ENCODE measurements at places on chromosomes 5 and 9.

GRCh38 chr5:122377026-122377425 lies 65.0 kb downstream of the SNCAIP start:
- DNase-seq = no peak

GRCh38 chr5:38045446-38045845 lies 205.6 kb upstream of the GDNF start:
- DNase-seq = no peak

DNA sequence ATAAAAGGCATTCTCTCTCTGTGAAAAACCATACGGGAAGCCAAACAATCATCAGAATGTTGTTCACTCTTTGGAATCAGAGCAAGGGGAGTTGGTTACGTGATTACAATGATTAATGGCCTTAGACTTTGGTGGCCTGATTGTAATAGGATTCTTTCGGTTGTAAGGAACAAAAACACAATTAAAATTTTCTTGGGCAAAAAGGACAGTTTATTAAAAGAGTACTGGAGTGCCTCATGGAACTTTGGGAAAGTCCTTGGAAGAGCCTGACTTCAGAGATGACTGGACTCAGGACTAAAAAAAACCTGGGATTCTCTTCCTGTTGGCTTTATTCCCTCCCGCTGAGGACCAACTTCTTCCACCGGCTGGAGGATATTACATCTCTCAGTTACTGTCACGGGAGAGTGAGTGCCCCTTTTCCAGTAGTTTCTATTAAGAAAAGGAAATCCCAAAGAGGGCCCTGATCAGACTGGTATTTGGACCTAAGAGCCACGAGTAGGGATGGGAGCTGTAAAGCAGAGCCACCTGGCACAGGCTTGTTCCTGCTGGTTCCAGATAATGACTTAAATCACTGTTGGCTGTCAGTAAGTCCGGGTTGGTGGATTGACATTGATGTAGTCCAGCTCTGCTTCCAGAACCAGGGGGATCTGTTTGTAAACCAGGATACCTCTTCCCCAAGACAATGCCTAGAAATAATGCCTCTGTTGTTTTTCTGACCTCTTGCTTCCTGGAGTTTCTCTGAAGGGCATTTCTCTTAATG lies 53.9 kb downstream of the CFAP95 start:
- DNase-seq = peak; percentile 63

DNA sequence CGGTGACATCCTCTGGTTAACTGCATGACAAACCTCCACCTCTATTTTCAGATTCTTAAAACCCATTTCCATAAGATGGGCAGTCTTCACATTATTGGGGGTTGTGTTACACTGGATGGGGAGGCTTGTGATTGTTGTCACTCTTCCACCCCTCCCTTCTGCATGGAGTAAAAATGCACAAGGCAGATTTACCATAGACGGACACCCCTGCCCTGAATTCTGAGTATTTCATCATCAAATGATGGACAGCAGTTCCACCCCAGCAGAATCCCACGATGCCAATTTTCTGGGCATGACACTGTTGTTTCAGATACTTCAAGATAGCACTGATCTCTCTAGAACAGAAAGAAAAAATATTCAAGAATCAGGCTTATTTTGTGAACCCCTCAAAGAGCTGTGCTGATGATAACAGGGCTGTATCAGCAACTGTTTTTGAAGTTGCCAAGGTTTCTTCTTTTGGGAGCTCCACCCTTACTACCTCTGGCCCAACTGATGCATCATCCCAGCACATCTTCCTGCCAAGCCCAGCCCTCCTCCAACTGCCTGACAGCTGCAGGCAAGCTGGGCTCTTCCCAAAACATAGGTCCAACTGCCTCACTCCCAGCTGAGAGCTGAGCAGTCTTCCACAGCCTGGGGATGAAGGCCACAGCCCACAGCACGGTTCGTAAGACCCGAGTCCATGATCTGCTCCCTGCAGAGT lies 21.4 kb downstream of the CMBL start:
- DNase-seq = no peak

GRCh38 chr5:151949701-151950308 lies 25.2 kb upstream of the GLRA1 start:
- DNase-seq = no peak

DNA sequence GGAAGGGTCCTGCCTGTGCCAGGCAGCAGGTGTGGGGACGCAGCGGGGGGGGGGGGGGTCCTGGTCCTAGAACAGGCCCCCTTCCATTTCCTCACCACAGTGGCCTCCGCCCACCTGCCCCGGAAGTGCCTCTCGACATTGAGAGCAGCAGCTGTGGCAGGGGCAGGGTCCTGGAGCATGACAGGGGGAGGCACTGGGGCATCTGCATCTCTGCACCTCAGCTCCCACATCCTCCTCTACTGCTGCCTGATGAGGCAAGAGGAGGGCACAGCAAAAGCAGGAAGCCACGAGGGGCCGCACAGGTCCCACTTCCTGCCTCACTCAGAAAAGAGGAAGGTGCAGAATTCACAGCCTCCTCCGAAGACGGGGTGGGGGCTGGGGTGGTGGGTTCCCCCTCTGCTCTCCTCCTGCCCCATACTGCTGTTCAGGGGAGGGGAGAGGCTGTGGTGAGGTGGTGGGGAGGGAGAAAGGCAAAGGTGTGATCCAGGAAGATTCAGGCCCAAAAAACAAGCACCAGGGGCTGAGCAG lies 14.8 kb downstream of the AKNA start:
- DNase-seq = no peak

DNA sequence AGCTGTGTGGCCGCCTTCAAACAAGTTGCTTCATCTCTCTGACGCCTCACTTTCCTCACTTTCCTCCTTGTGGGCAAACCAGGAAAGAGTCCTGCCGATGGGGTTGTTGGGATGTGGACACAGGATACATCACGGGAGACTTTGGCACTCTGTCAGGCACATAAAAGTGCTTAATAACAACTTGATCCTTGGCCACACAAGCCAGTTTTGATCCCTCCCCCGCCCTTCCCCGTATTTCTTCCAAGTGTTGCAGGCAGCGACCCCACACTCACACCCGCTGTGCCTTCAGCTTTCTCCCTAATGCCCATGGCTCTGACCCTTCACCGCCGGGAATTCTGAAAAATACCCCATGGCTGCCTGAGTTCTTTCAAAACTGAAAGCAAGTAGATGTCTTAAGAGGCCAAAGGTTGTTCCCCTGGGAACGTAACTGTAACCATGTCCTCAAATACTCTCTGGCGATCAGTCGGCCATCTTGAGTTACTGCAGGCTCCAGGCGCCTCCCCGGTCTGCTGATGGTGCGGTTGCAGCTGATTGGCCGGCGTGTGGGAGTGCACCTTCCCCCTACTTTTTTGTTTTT lies 59.8 kb downstream of the ARHGEF37 start:
- no peak for DNase-seq

- peak; percentile 9 for DNase-seq
Observed at GRCh38 chr9:63817622-63818518, 1467.1 kb downstream of the FOXD4L5 start.

- DNase-seq = no peak
Observed at GRCh38 chr5:137624786-137625349, 111.0 kb downstream of the KLHL3 start.

DNA sequence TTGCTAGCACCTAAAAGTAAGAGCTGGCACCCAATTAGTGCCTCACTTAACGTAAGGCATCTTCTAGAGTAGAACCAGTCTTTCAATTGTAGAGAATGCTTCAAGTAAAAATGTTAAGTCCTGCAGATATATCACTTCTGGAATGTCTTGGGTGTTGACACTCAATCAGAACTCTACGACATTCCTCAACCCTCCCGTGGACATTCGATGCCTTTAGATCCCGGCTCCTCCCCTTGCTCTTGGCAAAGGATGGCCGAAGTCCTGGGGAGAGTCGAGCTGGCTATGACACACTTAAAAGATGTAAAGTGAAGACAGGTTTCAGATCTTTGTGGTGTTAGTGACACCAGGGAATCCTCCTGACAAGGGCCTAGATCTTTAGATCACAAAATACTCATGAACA lies 87.5 kb upstream of the ERCC6L2 start:
- DNase-seq = no peak

DNA sequence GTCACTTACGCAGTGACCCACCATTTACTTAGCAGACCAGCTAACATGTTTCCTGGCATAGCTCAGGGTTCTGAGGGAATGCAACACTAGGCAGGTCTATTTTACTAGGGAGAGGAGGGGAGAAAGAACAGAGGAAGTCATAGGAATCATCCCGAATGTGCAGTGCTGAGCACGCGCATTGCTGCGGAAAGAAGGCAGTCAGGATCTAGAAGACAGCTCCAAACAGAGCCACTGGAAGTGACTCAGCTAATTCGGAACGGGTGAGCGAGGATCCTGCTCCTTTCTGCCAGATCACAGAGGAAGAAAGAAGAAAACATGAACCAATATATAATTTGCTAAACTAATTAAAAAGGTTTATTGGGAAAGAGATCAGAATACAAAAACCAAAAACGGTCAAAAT lies 339.8 kb downstream of the EFNA5 start:
- no peak for DNase-seq

- DNase-seq = no peak
Observed at GRCh38 chr5:178119915-178120606, 6.7 kb downstream of the N4BP3 start.

DNA sequence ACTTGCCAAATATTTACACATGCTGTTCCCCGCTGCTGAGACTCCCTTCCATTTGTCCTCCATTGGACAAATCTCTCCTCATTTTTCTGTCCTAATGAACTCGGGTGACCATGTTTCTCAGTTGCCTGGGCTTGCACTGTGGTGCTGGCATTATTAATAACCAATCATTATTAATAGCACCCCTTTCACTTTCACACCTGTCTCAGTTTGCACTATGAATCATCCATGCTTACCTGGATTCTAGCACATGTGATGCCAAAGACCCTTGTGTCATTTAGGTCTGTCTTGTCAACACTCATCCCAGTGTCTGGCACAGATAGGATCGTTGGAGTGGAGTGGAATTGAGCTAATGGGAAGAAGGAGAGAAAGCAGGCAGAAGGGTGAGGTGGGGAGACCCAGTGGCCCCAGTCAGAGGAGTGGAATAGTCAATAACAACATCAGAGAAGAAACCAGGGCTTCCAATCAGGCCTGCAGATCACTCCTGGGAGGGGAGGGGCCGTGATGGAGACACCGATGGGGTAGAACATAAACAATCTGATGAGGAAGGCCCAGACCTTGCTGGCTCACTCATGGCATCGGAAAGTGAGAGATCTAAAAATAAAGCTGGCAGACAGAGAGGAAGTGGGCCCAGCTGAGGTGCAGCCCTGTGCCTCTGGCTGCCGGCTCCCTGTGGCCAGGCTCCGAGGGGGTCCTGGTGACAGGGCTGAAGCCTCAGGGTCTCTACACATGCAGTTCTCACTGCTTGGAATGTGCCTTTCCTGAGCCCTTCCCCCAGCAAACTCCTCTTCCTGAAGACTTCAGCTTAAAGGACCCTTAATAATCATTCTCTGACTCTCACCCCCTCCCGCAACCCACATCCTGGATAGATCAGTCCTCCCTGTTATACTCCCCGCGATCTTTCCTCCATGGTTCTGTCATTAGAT lies 33.5 kb upstream of the CRB2 start:
- no peak for DNase-seq

DNA sequence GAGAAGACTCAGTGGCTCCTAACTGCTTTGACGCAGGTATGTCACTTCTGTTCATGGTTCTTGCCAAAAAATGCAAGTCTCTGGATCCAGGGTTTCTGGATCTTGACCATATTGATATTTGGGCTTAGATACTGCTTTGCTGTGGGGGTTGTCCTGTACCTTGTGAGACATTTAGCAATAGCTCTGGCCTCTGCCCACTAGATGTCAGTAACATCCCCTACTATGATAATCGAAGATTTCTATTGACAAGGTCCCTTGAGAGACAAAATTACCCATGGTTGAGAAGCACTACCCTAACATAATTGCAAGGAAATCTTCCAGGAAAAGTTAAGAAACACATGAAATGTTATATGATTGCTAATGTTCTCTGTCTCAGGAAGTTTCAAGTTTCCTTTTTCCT lies 285.4 kb downstream of the TMEM232 start:
- DNase-seq = peak; percentile 18

DNA sequence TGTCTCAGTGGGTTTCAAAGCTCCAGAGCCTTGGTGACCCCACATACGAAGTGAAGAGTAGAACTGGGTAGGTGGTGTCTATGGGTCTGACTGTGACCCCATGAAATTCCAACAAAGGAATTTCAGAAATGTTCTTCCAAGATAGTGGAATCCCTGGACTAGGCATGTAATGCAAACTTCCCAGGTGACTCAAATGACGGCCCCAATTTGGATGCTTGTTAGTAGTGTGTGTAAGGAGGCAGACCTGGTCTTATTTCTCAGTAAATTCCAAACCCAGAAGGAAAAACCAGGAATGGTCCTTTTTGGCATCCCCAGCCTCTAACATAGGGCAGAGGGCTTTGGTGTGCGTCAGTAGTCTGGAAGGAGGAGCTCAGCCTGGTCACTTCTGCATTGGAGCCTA lies 43.6 kb upstream of the ABCA1 start:
- DNase-seq = no peak

- DNase-seq = no peak
Observed at GRCh38 chr9:72333709-72334108, 31.3 kb downstream of the ZFAND5 start.
